Fibroblast of villous mesenchyme (primary cell): ENCODE measurements at places on chromosomes 3 and 15.

DNA sequence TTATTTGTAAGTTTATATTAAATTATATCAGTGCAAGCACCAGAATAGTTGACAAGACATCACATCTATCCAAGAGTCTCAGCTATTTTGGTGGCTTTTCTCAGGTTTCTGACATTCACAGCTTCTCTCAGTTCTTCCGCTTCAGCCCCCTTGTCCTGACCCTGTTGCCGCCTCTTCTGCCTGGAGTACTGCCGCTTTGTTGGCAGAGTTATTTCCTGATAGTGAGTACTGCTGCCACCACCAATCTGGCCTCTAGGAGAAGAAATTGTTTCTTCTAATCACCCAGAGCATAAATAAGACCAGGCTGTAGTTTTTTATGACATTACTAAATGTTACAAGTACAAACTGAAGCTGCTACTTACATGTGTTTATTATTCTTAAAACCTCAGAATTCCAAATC lies 470.1 kb downstream of the NSUN3 start:
- DNase-seq, result no peak

- no peak for DNase-seq
Measured at GRCh38 chr3:128438488-128439072, 28.1 kb downstream of the DNAJB8 start.

DNA sequence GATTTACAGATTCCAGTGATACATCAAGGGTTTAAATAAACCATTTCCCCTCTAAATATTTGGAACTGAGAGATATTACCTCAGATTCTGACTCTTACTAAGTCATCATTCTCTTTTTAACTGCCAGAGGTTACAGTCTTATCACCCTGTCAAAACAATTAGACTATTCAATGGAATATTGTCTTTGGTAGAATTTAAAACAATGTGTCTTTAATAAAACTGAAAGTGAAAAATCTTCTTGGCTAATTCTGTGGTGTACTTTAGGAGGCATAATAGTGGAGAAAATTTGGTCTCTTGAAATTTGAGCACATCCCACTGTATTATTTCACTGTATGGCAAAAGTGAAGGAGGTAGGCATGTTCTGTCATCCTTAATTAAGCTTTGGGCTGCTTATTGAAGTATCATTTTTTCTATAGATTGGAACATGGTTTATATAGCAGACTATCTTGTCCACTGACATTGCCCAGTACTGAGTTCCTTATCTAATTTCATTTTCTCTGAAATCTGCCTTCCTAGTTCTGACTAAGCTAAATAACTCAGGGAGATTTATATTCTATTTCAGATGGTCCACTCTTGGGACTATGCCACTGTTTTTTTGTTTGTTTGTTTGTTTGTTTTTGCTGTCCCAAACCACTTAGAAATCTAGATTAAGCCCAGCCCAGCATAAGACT lies 48.0 kb upstream of the UTS2B start:
- no peak for DNase-seq

DNA sequence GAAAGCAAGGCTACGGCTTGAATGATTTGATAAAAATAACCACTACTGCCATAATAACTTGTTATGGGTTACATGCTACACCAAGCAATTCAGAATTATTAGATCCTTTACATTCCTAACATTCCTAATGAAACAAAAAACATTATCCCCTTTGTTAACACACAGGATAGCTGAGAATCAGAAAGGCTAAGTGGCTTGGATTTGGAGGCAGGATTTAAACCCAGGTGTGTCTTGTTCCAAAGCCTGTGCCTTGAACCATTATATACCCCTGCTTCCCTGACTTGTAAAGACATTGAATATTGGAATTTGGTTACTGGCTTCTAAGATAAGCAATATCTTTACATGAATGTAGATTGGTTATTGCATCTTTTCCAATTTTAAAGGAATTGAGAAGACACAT lies 417.1 kb upstream of the GOLIM4 start:
- no peak for DNase-seq

DNA sequence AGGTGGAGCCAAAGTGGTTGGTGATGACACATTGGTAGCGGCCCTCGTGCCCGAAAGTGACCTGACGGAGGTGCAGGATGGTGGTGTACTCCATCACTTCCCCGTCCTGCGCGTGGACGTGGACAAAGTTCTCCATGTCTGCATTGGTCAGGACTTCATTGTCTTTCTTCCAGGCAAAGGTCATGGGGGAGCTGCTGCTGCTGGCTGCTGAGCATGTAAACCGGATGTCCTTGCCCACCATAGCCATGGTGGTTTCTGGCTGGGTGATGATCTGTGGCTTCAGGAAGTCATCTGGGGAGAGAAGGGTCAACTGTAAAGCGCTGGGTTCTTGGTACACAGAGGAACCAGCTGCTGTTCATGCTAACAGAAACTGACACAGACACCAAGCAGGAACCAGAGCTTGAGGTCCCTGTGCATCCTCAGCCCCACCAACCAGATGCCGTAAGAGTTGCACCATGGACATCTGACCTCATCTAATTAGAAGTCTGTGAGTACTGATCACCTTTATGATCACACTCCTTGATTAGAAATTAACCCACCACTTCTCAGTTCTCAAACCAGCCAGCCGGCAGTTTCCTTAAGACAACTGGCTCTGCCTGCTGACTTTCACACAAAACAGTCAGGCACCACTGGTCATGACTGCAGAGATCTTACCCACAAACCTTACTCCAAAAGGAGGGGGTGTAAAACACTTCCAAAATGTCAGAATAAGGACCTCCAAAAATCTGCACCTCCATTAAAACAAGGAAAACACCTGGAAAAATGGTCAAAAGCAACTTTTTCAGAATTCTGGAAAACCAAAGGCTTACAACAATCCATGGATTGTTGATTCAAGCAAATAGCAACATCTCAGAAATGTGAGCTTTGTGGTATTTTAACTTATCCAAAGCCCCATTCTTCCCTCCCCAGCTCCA lies 114.6 kb downstream of the LRIG1 start:
- DNase-seq, result no peak

DNA sequence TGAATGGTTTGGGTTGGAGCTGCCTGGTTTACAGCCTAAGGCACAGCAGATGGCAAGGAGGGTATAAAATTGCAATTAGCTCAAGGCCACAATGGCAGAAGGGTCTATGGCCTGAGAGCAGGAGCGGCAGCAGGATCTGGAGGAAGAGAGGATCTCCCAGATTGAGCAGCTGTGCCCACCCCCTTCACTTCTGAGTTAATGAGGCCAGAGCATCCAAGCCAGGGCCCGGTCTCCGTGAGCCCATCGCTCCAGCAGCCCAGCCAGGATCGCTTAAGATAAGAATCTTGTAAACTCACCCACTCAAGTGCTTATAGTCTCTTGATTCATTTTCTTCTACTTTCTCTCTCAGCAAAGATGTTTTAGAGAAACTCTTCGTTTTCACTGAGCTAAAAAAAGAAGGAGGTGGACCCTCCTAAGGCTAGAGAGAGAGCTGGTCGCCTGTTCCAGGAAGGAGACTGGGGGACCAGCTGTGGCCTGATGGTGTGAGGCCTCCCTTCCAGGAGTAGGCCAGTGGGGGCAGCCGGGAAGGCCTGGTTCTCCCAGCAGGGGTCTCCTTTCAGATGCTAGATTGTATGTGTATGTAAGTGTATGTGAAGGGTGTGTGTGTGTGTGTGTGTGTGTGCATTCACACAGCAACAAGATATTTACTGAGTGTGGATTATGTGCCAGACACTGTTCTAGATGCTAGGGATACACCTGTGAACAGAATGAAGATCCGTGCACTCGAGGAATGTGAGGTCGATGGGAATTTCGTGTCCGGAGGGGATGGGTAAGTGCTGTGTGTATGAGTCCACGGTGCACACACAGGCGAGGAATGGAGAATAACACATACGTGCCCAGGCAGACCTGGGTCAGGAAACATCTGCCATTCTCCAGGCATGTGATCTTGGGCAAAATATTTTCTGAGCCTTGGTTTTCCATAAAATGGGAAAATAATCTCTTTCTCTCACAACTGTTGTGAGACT lies 18.6 kb downstream of the MAGEF1 start:
- no peak for DNase-seq

GRCh38 chr3:71131375-71132314 lies 451.9 kb downstream of the FOXP1 start:
- DNase-seq, result no peak

GRCh38 chr3:158683230-158683962 lies 10.9 kb upstream of the LXN start:
- DNase-seq, result peak; percentile 88

GRCh38 chr15:68234060-68234459 lies 4.5 kb upstream of the CLN6 start:
- DNase-seq, result peak; percentile 49

- no peak for DNase-seq
Measured at GRCh38 chr3:144332868-144333267, 361.2 kb downstream of the DIPK2A start.

DNA sequence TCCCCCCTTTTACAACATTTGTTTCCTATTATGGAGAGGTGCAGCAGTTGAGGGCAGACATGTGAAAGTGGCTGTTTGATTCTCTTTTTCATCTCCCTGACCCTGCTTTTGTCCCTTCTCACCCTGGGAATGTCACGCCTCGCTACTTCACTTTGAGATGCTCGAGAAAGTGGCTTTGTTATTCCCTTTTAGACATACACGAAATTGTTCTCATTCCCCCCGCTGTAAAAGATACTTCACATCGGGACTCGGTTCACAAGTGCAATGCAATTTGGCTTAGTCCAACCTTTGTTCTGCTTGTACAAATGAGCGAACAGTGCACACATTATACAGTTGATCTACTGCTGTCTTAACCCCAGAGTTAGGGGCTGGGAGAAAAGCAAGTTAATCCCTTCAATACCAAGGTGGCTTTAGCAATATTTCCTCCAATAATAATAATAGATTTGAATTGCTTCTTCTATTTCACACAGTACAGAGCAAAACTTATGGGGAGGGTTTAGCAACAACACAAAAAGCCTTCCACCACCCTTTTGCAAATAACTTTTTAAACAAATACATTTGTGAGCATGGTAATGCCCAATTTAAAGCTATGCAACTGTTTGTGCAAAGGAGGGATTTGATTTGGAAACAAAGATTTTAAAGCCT lies 5.7 kb upstream of the FOXB1 start:
- no peak for DNase-seq

DNA sequence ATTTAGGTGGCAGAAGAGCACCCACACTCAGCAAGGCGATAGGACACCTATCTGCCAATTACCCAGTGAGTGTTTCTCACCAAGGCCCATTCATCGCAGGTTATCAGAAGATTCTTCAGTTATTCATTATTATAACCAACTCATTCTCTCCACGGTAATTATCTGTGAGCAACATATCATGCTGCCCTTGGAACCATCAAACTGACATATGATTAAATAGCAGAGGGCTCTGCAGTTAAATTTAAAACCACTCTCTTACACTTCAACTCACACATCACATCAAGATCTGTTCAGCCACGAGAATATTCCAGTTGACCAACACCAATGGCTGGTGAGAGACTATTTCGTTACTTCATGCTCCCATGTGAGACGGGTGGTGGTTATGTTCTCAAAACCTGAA lies 489.3 kb downstream of the ERC2 start:
- no peak for DNase-seq

DNA sequence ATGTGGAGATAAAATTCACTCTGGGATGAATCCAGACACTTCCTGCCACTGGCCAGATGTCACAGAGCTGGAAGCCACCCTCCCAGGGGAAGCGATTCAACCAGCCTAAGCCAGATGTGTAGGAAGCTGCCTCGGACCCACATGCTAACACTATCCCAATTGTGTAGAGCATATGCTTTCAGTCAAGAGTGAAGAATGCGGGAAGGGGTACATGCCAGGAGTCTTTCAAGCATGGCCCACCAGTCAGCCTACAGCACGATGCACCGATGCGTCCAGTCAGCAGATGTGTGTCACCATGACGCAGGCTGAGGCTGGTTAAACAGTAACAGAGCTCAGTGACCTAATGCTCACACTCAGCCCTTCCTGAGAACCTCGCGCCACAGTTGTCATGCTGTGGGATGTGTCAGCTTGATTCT lies 38.8 kb upstream of the BNC1 start:
- DNase-seq, result peak; percentile 89

DNA sequence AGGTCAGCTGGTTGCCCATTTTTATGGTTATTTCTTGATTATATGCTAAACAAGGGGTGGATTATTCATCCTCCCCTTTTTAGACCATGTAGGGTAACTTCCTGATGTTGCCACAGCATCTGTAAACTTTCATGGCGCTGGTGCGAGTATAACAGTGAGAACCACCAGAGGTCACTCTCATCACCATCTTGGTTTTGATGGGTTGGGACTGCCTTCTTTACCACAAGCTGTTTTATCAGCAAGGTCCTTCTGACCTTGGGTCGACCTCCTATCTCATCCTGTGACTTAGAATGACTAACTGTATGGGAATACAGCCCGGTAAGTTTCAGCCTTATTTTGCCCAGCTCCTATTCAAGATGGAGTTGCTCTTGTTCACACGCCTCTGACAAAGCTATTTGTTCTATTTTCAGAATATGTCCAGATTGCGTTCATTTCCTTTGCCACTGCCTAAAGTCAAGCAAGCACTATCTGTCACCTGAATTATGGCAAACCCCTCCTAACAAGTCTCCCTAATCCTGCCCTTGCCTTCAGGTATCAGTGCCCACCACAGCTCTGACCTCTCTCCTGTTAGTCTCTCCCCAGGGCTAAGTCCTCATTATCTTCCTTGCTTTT lies 308.5 kb downstream of the ROBO2 start:
- no peak for DNase-seq

DNA sequence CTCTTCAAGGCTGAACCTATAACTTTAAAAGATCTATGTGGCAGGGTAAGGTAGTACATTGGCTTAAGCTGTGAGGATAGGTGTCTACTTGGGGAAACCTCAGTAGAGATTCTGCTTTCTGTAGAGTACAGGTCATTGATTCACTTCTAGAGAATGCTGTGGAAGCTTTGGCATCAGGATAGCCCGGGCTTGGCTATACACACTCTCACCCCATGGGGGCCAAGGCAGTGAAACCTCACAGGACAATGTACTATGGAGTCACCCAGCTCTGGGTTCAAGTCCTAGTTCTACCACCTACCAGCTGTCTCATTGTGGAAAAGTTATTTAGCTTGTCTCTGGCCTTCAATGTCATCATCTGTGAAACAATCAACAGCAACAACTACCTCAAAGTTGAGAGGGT lies 9.0 kb downstream of the MTFMT start:
- no peak for DNase-seq

GRCh38 chr15:58886921-58887320 lies 46.6 kb downstream of the SLTM start:
- no peak for DNase-seq

DNA sequence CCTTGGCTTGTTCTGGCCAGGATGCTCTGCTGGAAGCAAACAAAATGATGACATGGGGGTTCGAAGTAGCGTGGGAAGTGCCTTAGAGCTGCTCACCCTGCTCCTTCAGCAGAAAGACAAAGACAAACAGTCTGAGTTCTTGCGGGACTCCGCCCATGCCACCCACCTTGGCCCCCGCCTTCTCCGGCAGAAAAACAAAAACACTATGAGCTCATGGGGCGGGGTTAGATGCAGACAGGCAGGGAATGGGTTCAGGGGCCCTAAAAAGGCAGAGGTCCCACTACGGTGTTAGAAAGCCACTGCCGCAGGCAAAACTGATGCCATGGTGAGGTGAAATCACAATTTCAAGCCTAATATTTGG lies 9.7 kb upstream of the NCKIPSD start:
- DNase-seq, result peak; percentile 82

GRCh38 chr3:13235079-13235478 lies 161.8 kb upstream of the IQSEC1 start:
- DNase-seq, result no peak
